ENCODE measurements at places on chromosomes 11 and 22.
A peak's percentile ranks its signal among the peaks of the same experiment; 100 is the strongest.

DNA sequence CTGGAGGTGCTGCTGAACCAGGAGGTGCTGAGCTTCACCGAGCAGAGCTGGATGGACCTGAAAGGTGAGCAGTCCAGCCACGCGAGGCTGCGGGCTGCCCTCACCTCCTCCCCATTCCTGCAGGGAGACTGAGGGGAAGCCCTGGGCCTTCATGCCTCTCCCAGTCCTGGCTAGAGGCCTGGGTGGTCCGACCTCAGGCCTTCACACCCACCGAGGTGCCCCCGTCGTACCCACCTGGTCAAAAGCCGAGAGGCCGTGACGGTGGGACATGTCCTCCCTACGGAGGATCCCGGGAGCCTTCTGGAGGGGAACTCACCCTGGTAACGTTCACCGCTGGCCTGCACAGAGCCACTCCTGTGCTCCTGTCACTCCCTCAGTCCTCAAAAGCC, 5.1 kb downstream of the SUSD2 start:
- no peak for DNase-seq

- DNase-seq, result peak; percentile 65
Measured at GRCh38 chr11:32068134-32068870, 22.6 kb upstream of the RCN1 start.

DNA sequence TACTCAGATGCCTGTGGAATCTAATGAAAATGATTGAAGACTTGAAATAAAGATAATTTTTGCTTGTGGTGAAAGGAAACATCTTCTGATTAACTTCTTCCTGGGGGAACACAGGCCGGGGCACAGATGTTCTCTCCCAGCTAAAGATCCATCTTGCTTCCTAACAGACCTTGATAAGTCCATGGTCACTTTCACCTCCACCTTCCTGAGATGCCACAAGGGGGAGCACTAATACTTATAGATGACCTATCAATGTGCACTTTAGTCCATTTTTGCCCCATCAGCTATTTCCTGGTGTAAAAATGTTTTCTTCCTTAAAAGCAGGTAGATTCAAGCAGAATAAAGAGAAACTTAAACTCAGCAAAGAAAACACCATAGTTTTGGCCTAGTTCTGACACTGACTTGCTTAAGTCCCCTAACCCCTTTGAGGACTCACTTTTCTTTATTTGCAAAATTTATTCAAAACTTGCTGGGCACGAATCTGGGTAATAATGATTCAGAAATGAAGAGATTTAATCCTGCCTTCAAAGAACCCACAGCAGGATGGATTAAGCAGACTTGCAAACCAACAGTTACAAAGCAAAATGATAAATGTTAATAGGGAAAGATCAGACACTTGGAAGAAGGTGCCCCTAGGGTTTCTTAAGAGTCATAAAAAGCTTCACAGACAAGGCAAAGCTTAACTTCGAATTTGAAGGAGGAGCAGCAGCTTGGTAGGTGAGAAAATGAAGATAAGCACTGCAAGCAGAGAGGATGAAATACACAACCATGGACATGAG, 158.7 kb downstream of the RAB38 start:
- DNase-seq, result peak; percentile 83

DNA sequence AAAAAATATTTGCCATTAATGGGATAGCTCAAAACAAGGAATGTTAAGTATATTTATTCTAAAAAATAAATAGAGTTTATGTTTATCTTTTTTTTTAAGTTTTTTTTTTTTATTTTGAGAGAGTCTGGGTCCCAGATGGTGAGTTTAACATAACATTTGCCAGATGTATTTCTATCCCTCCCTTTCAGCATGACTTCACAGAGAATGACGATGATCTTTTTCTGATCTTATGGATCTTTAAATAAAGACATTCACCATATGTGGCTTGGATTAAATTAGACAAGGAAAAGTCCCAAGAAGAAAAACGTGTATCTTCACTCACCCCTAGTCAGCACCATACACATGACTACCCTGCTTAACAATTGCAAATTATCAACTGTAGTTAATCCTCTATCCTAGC, 839.8 kb upstream of the CNTN5 start:
- DNase-seq, result no peak

DNA sequence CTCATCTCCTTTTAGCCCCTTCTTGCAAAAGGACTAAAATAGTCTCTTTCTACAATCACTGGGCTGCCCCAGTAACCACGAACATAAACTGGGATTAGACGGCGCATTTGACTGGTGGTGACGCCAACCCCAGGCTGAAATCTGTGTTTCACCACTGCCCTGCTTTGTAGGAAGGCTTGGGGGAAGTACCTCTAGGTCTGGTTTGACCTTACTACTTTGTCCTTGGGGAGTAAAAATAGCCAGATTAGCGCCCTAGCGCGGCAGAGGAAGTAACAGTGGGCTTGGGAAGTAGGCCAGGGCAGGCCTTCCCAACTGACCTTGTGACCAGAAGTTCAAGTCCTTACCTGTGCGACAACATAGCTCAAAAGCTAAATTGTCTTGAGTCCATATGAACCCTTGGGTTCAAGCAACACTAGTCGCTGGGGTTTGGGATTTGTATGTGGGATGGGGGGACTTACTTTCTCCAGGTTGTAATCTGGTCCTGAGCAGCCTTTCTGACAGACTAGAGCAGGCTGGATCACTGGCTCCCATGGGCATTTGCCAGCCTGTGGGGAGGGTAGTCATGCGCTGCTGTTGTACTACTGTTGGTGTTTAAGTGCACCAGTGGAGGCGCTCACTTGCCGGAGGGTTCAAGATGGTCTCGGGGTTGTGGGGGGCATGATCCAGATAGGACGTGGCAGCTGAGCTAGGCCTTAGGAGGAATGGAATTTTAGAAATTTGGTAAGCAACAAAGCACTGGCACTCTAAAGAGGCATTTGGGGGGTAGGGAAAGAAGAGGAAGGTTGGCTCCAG, 953 bp upstream of the PACS1 start:
- DNase-seq, result peak; percentile 68

GRCh38 chr22:30314915-30315314, 11.8 kb downstream of the TBC1D10A start:
- DNase-seq, result no peak

GRCh38 chr11:102603091-102603490, 22.0 kb downstream of the MMP20 start:
- DNase-seq, result peak; percentile 63
